ENCODE measurements at places on chromosomes 12 and 14.

GRCh38 chr12:53389702-53390101 is 9.7 kb downstream of the SP1 start:
- no peak for DNase-seq

DNA sequence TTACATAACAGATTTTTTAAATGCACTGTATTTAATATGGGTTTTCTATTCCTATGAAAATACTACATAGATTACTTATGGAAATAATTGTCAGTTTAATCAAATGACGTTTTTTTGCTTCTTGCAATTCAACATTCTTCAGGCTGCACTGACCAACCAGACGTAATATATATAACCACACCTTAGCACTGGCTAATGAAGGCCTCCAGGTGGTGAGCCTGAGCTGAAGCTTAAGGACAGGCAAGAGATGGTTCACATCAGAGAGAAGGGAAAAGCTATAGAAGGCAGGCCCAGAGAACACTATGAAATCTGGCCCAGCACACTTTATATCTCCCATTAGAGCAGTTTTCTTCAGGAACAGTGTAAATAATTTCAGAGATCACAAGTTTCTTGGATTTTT is 2.8 kb upstream of the MDGA2 start:
- no peak for DNase-seq

DNA sequence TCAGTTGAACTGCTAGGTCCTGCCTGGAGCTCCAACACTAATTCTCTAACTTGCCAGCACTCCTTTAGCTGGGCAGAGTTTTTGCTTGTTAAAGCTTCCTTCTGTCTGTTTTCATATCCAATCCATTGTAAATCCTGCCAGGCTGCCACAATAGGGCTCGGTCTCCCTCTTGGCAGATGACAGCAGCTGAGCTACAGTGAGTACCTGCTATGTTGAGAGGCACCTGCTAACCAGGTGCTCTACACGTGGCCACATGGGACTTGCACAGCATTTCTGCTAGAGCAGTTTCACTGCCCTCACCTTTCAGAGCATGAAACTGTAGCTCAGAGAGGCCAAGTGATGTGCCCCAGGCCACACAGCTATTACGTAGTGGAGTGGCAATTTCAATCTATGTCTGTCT is 106.6 kb upstream of the NOS1 start:
- DNase-seq: no peak

GRCh38 chr14:73125746-73126145 is 10.6 kb upstream of the PSEN1 start:
- DNase-seq: no peak

DNA sequence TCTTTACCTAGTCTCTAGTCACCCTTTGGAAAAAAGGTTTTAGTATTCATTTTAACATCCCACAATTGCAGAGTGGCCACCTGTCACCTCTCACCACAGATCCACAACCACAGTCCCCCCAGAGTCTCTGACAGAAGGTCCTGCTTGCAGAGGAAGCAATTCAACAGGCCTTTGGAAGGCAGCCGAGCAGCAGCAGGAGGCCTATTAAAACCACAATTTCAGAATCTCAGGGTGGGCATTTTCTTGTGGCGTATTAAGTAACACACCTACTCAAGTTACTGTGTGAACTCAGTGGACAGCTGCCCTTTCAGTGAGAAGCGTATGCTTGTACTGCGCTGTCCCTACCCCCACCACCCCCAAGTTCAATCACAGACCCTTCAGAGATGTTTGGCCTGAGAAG is 234.0 kb upstream of the HMGA2 start:
- no peak for DNase-seq

DNA sequence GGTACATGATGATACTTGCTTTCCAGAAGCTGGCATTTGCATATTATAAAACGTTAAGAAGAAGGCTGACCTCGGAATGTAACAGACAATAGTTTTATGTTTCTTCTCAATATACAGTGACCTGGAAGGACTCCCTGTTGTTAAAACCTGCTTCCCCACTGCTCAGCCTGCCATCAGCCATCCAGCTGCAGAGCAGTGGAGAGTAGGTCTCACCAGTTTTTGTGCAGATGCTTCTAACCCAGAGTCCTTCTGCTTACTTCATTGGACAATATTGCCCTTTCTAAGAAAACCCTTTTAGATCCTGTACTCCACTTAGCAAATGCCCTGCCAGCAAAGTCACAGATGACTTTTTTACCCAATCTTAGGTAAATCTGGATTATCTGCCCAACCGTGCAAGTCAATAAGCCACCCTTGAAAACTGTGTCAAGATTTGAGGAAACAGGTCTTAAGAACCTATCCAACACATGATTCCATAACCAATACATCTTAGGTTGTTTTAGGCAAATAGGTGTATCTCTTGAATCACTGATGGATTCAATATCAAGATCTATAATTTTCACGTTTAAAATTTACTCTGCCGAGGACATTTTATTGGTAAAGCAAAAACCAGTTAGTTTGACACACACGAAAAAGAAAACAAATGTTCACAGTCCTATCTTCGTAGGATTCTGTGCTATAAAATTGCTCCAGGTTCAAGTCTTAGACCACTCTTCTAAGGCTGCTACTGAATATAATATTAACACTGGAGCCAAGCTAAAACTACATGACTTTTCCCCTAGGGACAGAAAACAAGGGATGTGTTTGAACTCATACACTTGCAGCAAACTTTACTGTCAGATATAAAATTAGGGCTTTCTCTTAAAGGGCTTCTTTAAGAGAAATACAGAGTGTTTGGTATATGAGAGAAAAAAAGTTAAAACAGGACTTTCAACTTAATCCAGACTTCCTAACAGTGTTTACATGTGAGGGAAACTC is 5.7 kb downstream of the PHLDA1 start:
- DNase-seq: no peak

DNA sequence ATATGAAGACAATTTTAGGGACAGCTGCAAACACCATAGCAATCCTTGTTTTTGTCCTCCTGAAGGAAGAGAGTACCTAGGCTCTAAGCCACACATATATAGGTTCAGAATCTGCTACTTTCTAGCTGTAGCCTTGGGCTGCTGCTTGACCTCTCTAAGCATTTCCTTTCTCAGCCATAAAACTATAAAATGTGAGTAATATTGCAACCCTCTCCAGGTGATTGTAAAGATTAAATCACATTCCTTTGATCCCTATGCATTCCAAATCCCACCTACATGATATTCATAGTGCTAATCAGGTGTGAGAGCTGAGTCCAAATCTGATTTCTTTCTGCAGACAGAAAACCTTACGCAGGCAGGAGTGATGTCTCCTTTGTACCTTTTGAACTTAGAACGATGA is 913.5 kb downstream of the VRK1 start:
- DNase-seq: no peak
